ENCODE measurements at places on chromosomes 12 and 14.

DNA sequence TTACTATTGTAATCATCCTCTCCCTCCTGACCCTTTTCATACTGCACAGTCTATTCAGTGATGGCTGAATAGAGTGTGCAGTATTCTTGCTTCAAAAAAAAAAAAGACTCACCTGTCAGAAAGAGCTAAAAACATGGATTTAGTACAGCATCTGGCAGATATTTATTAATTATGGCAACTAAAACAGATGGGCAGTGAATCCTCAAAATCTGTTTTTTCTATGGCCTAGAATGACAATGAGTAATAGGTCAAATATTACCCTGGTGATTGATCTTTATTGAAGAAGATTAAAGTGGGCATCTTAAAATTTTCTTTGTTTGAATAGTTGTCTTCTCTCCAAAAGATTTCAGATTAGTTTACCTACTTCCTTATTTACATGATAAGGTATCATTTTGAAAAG, 543.6 kb downstream of the FOXG1 start:
- DNase-seq: no peak

DNA sequence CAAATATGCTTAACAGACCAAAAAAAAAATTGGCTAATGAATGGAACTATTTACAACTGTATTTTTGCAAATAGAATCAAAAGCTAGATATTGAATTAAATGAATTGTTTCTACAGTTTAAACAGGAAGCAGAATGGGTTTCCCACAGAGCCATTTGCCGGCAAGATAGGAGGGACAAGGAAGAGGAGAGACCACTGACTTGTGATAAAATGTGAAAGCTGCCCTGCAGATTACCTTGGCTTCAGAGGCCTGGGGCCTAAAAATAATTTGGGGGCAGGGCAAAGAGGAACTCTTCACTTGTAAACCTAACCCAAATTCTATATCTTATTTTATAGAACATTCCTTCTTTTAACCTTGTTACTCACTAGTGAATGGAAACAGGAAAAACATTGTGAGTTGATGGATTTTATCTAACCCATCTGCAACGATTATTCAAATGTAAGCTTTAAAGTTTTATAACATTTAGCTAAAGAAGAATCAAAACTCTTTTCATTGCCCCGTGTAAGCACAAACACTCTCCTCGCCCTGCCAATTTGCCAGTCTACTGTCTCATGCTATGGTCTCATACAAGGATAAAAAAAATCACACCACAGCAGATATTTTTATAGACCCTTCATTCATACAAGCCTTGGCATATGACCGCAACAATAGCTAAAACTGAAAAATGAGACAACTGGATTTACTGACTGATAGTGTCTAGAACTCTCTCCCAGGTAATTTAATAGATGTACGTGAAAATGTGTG, 49.5 kb upstream of the MDM1 start:
- no peak for DNase-seq

DNA sequence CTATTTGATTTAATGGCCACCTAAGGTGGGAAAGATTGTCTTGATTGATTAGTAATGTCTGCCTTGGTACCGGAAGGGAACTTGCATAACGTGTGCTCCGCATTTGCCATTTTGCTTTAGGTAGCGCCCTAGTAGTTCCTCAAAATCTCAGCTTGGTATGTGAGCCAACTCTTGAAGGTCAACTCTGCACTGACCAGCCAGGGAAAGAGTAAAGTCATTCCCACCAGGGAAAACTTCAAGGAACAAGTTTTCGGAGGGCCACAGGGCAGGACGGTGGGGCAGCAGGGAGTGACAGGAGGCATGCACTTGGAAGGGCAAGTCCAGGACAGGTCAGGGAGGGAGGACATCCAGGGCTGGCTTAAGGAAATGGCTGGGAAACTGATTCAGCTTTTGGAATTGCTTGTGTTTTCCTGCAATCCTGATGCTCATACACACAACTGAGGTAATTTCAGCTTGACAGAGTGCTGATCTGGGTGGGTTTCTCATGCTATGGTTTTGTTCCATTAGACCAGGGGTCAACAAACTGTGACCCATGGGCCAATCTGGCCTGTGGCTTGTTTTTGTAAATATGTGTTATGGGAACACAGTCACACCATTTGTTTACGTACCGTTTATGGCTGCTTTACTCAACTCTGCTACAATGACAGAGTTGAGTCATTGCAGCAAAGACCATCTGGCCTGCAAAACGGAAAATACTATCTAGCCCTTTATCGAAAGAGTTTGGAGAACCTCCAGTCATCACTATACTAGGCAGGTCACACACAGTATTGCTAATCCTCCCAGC, 184.5 kb downstream of the RBM19 start:
- no peak for DNase-seq

DNA sequence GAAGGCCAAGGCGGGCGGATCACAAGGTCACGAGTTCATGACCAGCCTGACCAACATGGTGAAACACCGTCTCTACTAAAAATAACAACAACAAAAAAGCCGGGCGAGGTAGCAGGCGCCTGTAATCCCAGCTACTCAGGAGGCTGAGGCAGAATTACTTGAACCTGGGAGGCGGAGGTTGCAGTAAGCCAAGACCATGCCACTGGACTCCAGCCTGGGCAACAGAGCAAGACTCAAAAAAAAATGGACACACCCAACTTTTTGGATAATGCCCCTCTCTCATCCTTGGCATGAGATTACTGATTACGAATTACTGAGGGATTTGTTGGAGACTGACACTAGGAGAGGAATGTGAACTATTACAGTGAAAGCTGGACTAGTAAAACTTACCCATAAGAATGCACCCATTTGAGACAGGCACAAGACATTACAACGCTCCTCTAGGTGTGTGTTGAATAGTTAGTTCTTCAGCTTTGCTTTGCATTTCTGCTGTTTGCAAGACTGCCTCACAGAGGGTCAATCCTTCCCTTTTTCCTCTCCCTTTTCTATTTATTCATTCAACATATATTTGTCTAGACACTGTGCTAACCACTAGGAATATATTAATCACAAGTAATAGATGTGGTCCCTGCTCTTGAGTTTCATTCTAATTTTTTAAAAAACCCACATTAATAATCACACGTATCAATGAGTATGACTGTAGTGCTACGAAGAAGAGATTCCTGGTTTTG, 46.0 kb upstream of the OR5AU1 start:
- no peak for DNase-seq

- peak; percentile 84 for DNase-seq
These were observed at the start of gene NAB2 for GRCh38 chr12:57088354-57089270. NAB2 (plus strand) TSS chr12:57089114; CDS start chr12:57089272, 158 bp downstream.

- no peak for DNase-seq
These were observed 752 bp downstream of the PRICKLE1 start for GRCh38 chr12:42588524-42589464.

DNA sequence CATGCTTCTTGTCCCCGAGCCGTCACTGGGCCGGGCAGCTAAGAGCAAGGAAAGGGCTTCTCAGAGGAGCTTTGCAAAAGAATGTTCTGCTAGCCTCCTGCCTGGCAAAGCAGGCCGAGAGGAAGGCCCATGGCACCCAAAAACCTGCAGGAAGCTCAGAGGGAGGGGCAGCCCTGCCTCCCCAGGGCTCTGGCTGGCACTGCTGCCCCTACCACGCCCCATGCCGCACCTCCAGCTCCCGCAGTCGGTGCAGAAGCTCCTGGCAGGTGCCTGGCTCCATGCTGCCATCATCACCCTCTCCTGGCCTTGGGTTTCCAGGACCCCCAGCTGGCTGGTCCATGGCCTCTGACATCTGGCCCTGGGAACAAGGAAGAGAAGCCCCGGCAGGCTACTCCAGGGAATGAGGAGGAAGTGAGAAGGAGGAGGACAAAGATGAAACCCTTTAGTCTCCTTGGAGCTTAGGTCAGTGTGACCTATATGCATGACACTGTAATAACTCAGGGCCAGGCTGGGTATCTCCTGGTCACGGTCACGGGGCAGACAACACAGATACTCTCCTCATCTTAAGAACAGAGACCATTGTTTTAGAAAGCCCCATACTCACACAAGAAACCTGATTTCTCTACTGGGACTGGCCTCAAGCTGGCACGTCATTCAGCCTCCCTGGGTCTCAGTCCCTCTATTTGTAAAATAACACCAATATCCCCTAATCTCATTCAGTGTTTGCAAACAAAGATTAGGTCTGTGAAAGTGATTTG, 24.3 kb downstream of the NCKAP5L start:
- DNase-seq: no peak

- no peak for DNase-seq
These were observed 60.9 kb downstream of the SOX5 start for GRCh38 chr12:23888396-23889068.

GRCh38 chr14:104267895-104268294, 129.5 kb downstream of the KIF26A start:
- DNase-seq: no peak

GRCh38 chr12:92183575-92183974, 37.9 kb upstream of the BTG1 start:
- no peak for DNase-seq

DNA sequence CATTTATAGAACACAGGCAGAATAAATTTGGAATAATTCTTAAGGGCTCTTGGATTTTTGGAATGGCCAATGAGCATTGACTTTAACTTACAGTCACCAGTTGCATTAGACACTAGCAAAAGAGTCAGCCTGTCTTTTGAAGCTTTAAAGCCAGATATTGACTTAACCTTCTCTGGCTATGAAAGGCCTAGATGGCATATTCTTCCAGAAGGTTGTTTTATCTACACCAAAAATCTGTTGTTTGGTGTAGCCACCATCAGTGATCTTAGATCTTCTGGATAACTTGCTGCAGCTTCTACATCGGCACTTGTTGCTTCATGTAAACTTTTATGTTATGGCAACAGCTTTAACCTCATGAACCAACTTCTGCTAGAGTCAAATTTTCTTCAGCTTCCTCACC, 10.4 kb downstream of the PCNX1 start:
- DNase-seq: no peak

DNA sequence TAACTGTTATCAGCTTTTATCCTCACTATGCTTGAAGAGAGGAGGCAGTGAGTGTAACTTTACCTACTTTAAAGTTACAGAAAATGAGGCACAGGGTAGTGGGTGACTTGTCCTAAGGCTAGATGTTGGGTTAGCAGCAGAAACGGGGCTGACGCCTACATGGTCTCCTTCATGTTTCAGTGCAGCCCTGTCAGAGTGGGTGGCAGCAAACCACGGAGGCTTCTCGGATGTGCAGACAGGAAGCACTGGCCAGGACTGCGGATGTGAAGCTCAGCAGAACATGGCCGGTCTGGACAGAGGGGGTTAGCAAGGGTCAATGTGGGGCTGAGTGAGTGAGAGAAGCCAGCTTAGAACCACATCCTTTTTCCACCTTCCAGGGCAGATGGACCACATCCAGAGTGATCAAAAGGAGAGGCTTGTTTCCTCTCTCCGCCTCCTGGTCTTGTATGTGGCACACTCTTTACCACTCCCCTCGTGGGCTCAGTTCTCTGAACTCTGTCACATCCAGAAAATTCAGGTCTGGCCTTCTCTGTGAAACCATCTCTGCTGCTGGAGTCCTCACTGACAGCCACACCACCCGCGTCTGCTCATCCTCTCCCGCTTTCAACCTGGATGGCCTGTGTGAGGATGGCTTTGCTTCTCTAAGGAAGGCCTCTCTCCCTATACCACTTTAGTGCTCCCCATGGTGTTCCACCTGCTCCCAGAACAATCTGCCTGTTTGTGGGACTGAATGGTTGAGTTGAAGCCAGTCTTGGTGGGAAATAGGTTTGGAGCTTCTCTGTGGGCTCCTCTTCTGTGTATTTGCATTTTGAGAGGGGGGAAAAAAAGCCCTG, 14.1 kb downstream of the SUSD6 start:
- peak; percentile 30 for DNase-seq

- DNase-seq: no peak
These were observed 73.8 kb upstream of the RIN3 start for GRCh38 chr14:92439537-92440344.

- no peak for DNase-seq
These were observed 402 bp downstream of the LMNTD1 start for GRCh38 chr12:25552681-25553080.

DNA sequence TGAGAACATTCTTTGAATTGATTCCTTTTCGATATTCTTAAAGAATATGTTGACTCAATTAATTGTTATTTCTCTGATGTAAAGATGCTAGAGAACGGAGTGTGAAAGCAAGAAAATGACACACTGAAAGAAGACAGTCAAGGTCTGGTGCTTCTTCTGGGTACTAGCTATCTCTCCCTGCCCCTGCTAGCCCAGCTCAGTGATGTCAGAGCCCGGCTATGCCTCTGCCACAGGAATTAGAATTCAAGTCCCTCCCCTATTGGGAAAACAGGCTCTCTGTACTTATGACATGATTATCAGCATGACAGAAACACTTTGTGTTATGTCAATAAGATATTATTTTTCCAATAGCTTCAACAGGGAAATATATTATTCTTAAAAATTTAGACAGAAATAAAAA, 252.4 kb downstream of the KCNC2 start:
- no peak for DNase-seq

DNA sequence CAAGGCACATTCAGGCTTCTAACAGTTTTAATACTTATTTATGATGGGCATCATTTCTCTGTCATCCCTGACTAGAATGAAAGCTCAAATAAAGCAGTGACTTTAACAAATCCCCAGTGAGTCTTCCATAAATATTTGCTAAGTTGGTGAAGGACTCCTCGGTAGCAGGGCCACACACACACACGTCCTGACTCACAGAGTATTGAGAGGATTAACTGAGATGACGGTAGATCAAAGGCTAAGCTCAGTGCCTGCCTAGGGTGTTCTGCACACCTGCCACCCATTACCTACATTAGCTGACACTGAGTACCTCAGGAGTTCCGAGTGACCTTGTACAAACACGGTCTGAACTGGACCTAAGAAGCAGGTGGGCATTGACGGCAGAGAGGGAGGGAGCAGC, 197.3 kb upstream of the SFSWAP start:
- DNase-seq: no peak

- DNase-seq: no peak
These were observed 337.2 kb downstream of the RPS29 start for GRCh38 chr14:49249022-49249421.

GRCh38 chr14:59918824-59919569, 947 bp upstream of the LRRC9 start:
- DNase-seq: no peak

GRCh38 chr12:28563936-28564335, 373.7 kb downstream of the CCDC91 start:
- no peak for DNase-seq

GRCh38 chr14:61706096-61706690, 10.9 kb downstream of the HIF1A start:
- no peak for DNase-seq

DNA sequence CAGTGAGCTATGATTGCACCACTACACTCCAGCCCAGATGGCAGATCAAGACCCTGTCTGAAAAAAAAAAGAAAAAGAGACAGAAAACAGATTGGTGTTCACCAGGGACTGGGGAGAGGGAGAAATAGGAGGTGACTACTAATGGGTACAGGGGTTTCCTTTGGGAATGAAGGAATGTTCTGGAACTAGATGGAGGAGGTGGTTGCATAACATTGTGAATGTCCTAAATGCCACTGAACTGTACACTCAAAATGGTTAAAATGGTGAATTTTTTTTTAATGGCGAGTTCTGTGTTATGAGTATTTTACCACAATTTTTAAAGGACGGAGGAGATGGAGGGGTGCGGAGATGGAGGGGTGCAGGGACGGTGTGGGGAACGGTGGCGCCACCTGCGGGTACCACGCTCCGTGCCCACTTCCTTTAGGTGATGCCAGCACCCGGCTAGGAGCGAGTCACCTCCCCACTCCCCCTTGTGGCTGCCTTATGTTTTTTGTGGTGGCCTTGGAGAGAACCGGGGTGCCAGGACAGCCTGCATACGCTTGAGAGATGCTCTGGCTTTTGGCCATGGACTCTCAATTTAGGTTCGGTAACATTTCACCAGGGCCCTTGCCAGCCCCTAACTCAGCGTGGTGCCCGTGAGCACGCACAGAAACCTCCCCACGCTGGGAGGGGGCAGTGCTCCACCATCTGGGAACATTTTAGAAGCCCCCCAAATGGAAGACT, 16.1 kb downstream of the UBC start:
- peak; percentile 38 for DNase-seq

- DNase-seq: no peak
These were observed 4.8 kb downstream of the CATSPERB start for GRCh38 chr14:91727121-91727520.

Data from effector CD8-positive, alpha-beta T cell (primary cell).